ENCODE measurements at places on chromosomes 7 and 10.
A peak's percentile ranks its signal among the peaks of the same experiment; 100 is the strongest.

DNA sequence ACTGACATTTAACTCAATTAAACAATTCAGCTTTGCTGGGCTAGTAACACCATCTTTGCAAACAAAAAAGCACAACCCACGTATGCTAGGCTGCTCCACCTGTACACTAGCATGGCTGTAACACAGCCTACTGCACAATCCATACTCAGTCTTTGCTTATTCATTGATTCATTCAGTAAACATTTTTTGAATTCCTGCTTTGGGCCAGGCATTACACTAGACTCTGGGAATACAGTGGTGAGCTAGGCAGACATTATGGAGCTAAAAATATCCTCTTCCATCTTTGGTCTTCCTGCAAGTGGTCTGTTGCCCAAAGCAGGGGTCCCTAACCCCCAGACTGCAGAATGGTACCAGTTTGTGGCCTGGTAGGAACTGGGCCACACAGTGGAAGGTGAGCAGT, 9.9 kb downstream of the CNNM1 start:
- DNase-seq: peak; percentile 49

GRCh38 chr10:110337906-110338305, 33.2 kb upstream of the SMNDC1 start:
- peak; percentile 48 for DNase-seq

DNA sequence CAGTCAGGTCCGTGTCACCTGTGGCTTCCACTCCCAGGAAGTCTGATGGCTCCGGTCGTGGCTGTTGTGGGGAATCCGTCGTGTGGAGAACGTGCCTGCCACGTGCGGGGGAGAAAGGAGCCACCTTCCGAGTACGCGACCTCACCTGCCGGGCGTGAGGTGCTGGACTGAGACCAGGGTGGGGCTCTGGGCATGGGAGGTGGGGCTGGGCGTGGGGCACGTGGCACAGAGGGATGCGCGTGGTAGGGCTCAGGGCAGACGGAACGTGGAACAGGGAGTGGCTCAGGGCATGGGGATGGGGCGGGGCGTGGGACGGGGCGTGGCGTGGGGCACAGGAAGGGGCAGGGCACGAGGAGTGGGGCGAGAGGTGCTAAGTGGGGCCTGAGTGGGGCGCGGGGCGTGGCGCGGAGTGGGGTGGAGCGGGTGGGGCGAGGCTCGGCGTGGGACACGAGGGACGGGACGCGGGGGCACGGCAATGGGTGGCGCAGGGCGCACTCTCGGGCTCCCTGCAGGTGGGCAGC, 64.8 kb downstream of the C10orf143 start:
- no peak for DNase-seq

DNA sequence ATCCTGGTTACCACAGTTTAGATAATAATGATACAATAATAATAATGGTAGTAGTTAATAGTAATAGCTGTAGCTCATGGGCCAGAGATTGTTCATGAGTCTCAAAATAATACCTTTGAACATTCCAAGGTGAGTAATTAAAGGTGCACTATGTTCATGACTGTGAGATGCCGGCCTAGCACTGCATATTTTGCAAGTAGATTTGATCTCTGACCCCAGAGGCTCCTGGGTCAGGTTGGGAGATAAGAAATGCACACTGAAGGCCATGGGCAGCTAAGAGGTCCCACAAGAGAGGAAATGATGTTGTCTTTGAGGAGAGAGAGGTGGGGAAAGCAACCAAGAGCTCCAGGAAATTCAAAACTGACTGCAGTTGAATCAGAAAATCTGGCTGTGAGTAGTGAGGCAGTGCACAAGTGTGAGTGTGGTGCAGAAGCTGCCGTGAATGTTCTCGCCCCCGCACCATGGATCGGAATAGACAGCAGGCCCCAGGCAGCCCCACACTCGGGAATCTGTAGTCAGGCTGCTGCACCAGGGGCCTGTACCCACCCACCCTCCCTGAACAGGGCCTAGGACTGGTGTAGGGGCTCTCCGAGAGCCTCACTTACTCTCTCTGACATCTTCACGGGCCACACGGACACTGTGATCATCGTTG, 11.9 kb downstream of the CPXM2 start:
- DNase-seq: no peak

DNA sequence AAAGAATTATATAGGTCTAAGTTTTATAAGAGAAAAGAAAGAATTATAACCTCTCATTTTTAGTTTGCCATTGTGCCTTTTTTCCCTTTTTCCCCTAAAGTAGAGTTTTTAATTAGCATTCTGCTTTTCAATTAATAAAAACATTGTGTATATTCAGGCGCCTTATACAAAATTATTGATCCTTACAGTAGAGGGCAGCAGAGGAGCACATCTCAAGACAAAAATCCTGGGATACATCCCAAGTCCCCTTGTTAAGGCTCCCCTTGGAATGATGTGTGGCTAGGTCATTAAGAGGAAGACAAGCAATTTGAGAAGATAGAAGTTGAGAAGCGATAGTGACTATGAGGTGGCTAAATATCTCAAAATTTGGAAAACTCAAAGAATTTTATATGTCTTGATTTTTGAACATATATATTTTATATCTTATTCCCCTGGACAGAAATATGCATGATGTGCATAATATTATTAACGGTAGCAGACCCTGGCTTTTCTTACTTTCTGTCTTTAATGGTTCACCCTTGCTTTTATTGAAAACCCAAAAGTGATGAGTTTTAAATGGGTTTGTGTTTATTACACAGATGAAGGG, 19.1 kb upstream of the TPK1 start:
- DNase-seq: peak; percentile 29

GRCh38 chr10:108095932-108096925, 931.7 kb upstream of the SORCS1 start:
- DNase-seq: no peak

- no peak for DNase-seq
These were observed 2.5 kb downstream of the JCAD start for GRCh38 chr10:30056767-30057355.

DNA sequence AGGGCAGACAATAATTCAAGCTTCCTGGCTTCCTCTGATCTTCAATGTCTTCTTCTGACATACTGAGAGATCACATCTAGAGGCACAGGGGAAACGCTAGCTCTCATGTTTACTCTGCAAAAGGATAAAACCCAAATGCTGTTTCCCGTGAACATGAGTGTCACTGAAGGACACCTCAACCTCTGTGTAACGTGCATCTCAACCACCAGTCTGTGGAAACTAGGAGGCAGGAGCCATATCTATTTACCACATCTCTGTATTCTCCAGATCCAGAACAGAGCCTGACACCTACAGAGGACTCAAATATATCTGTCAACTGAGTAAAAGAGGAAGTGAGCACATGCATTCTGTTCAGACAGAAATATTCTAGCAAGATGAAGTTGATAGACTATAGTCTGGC, 140.3 kb upstream of the TARP start:
- no peak for DNase-seq

- DNase-seq: no peak
These were observed 130.4 kb downstream of the CDH23 start for GRCh38 chr10:71527135-71527534.

DNA sequence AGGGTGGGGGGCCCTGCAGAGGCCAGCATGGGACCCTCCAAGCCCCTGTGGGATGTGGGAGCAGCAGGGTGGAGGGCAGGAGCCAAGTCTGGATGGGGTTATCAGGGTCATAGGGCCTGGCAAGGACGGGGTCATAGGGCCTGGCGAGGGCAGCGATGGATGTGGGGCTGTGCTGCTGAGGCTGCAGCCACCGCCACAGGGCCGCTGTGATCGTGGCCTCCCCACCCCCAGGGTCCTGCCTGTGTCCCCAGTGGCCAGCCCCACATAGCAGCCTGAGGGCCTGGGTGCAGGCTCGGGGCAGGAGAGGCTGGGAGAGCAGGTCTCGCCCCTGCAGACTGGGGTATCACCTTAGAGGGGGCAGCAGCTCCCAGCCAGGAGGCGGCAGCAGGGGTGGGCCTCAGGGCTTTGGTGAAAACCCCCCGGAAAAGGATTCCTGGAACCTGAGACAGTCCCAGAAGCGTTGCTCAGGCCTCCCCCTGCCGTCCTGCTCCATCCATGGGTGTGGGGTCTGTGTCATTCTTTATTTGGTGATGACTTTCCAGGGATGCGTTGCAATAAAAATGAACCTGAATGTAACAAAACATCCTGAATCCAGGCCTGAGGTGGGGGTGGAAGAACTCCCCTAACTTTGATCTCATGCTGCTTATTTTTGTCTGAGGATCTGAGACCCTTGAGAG, 107.3 kb upstream of the SHH start:
- no peak for DNase-seq

DNA sequence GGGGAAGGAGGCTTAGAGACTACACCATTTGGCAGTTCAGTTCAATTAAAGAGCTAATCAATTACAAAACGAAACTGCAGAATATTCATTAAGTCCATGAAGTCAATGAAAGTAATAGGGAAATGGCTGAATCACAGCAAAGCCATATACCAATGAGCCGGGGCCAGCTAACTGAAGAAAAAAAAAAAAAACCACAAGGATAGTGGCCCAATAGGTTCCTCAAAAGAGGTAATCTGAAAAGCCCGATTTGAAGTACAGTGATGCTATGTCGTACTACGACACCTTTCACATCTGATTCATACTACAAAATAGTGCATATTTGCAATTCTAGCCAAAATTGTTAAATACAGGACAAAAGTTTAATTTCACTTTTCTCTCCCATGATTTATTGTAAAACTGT, 2.5 kb downstream of the ARHGAP12 start:
- DNase-seq: no peak

GRCh38 chr10:130337305-130337640, 201.1 kb downstream of the GLRX3 start:
- DNase-seq: no peak

- no peak for DNase-seq
These were observed 3.3 kb downstream of the PITRM1 start for GRCh38 chr10:3169271-3169670.

GRCh38 chr10:5187867-5188266, 2.9 kb upstream of the AKR1C8 start:
- no peak for DNase-seq

DNA sequence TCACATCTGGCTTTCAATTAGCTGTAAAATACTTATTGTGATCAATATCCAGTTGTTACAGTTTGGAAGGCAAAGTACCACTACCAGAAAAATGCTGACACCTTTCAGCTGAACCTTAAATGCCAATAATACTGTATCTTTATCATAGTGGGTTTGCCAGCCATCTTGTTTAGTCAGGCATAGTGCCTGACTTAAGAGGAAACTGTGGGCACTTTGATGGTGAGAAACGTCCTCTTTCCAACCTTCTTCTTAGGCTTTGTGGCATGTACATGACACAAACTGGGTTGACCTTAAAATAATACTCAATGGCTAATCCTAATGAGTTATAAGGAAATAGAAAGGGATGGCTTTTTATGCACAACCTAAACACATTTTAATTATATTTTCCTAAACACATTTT, 52.3 kb upstream of the PRR15 start:
- no peak for DNase-seq

DNA sequence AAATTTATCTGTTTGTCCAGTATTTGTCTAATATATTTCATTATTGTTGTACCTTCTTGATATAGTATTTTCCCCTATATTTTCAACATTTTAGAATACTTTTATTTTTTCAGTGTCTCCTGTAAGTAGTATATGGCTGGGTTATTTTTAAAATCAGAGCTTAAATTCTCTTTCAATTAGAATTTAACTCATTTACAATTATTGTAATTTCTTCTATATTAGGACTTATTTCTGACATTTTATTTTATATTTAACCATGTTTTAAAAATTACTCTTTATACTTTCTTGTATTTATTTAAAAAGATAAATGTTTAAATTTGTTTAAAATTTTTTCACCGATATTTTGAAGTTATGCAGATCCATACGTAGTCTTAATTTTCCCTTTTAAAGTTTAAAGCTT, 220.0 kb upstream of the NPVF start:
- DNase-seq: no peak

GRCh38 chr7:23693224-23693623, 13.2 kb downstream of the FAM221A start:
- no peak for DNase-seq

- DNase-seq: no peak
These were observed 146.0 kb downstream of the GRID1 start for GRCh38 chr10:86220626-86221025.

DNA sequence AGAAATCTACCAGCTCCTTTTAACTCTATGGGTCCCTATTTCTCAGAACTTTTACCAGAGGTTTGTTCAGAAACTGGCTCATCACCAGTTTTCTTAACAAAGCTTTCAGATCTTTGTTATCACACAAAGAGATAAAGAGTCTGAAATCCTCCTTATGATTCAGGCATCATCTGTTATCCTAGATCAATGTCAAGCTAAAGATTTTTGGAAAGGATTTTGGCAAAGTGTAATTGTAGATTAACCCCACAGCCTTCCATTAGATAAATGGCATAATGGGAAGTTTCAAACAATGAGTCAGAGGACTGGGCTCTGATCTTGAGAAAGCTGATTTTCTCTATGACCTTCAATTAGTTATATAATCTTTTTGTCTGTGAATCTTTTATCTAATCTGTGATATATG, 192.2 kb downstream of the NXPH1 start:
- DNase-seq: no peak

- DNase-seq: peak; percentile 74
These were observed 31.6 kb upstream of the ITGB8 start for GRCh38 chr7:20299145-20299544.

- DNase-seq: no peak
These were observed 37.3 kb downstream of the SHH start for GRCh38 chr7:155774947-155775346.

DNA sequence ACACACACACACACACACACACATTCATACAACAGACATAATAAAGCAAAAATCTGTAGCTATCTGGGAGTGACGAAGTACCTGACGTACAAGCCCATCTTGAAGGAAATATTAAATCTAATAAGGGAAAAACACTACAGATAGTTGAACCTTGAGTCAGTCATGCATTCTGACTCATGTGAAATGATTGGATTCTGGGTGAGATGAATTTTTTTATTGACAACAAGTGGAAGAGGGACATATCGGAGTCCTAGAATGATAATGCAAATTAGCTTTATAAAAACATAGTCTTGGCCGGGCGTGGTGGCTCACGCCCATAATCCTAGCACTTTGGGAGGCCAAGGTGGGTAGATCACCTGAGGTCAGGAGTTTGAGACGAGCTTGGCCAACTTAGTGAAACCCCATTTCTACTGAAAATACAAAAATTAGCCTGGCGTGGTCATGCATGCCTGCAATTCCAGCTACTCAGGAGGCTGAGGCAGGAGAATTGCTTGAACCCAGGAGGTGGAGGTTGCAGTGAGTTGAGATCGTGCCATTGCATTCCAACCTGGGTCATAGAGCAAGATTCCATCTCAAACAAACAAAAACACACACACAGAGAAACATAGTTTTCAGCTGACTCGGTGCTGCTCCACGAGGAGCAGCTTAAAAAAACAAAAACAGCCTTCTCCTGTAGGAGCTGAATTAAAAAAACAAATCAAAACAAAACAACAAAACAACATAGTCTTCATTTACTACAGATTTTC, 154.4 kb upstream of the MKLN1 start:
- DNase-seq: peak; percentile 67

DNA sequence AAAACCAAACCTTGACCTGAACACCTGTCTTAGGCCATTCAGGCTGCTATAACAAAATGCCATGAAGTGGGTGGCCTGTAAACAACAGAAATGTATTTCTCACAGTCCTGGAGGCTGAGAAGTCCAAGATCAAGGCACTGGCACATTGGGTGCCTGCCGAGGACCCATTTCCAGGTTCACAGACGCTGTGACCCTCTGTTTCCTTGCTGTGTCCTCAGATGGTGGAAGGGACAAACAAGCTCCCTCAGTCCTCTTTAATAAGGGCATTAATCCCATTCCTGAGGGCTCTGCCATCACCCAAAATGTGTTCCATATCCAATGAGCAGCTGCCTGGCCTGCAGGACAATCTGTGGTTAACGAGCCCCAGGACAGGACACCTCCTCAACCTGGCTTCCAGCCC, 67.6 kb downstream of the ITGB1 start:
- DNase-seq: no peak

Data from AG10803 (cell line).